ENCODE measurements at places on chromosomes 1 and 21.

GRCh38 chr1:76593618-76594017 is 273.7 kb upstream of the ST6GALNAC5 start:
- no peak for DNase-seq

- DNase-seq, result no peak
Measured at GRCh38 chr1:185495898-185496297, 178.9 kb upstream of the IVNS1ABP start.

- DNase-seq, result no peak
Measured at GRCh38 chr1:114033216-114033706, 54.0 kb downstream of the OLFML3 start.

DNA sequence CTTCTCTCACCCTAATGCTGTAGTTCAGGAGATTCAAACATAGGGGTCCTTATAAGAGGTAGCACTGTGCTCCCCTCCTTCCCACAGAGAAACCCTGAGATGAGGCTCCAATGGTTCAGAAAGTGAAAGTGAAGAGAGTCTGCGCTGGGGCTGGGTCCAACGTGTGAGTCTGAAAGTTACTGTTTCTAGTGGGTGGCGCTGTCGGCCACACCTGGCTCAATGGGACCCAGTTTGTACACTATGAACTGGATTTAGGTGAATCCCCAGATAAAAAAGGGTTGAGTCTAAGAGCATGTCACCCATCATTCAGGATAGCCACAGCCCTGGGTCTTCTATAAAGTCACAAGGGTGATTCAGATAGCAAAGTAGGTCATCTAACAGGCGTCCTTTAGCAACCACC is 2.8 kb downstream of the SMCP start:
- no peak for DNase-seq

DNA sequence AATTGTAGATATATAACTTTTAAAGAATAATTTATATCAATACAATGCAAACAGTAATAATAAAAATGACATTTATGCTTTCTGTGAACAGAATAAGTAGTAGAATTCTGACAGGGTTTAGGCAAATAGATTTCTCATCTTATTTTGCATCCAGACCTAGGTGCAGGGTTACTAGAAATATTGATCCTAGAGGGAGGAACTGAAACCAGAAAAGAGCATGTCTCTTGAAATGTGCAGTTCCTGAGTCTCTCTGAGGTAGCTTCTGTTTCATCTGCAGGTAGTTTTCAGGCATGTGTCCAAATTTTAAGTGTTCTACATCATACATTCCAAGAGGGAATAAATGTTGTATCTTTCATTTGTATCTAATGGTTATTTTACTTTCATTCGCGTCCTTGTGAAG is 631.9 kb upstream of the ADGRL4 start:
- no peak for DNase-seq
